NCI-H82 (cell line): ENCODE measurements at places on chromosomes 5 and 9.

DNA sequence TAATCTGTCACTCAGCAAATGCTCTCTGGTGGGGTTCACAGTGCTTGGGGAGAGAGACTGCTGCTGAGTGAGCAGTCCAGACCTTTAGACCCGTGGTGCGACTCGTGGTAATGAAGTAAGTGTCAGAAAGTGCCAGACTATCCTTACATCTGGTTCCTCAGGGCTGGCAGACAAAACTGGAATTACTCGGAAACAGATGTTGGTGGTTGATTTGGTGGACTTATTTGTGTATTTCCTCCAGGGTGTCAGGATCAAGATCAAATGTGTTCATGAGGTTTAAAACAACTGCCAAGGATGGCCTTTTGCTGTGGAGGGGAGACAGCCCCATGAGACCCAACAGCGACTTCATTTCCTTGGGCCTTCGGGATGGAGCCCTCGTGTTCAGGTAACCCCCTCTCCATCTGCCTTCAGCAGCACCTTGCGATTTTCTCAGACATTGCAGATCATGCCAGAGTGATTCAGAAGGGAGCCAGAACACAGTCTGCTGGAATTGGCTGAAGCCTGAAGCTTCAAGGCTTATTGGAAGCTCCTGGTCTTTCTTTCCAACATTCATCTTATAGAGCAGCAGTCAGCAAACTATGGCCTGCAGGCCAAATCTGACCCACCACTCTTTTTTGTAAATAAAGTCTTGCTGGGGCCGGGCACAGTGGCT, 105.2 kb downstream of the LIFR start:
- no peak for DNase-seq

GRCh38 chr9:120655005-120655622, 59.2 kb downstream of the MEGF9 start:
- no peak for DNase-seq

- no peak for DNase-seq
Observed at GRCh38 chr5:27748847-27749246, 710.5 kb upstream of the CDH9 start.

GRCh38 chr5:15579193-15579990, 79.4 kb downstream of the FBXL7 start:
- DNase-seq: no peak

- DNase-seq: peak; percentile 3
Observed at GRCh38 chr9:4297151-4297785, 2.6 kb downstream of the GLIS3 start.

DNA sequence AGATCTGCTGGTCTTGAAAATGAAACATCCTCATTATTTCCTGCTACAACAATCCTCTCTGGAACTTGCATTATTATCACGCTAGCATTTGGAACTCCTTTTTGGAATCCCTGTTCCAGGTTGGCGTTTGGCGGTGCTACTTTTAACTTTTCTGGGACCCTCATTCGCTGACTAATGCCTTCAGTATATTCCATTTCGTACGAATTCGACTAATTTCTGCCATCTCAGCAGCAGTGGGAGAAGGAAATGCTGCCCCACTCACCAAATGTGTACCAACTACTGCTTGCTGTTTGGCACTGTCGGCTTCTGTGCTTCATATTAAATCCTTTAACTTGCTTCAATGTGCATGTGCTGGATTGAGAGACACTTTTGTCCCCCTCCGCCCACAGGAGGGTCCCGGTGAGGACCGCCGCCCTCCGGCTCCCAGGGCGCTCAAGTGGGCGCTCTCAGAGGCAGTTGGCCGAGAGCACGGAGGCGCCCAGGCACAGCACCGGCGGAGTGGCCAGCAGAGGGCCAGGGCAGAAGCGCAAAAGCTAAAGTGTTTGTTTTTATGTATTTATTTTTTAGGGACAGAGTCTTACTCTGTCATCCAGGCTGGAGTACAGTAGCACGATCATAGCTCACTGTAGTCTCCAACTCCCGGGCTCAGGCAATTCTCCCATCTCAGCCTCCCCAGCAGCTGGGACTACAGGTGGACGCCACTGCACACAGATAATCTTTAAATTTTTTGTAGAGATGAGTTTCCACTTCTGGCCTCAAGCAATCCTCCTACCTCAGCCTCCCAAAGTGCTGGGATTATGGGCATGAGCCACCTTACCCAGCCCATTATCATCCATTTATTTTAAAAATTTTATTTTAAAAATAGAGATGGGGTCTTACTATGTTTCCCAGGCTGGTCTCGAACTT, 11.9 kb downstream of the PDE6A start:
- no peak for DNase-seq
